Activated CD4-positive, alpha-beta T cell treated with anti-CD3 and anti-CD28 coated beads, Interleukin-2, Interleukin-6, amounts not matched to agents 100 ng/mL and 50 ng/mL, durations not matched to agents 16 hours and 8 hours (primary cell): ENCODE measurements at places on chromosomes 1 and 21.

GRCh38 chr1:169148472-169149252 is 42.2 kb downstream of the ATP1B1 start:
- no peak for DNase-seq

GRCh38 chr21:25862596-25862995 is 127.8 kb downstream of the GABPA start:
- peak; percentile 52 for DNase-seq

- DNase-seq = no peak
Observed at GRCh38 chr21:35868005-35868868, 192.1 kb downstream of the SETD4 start.

DNA sequence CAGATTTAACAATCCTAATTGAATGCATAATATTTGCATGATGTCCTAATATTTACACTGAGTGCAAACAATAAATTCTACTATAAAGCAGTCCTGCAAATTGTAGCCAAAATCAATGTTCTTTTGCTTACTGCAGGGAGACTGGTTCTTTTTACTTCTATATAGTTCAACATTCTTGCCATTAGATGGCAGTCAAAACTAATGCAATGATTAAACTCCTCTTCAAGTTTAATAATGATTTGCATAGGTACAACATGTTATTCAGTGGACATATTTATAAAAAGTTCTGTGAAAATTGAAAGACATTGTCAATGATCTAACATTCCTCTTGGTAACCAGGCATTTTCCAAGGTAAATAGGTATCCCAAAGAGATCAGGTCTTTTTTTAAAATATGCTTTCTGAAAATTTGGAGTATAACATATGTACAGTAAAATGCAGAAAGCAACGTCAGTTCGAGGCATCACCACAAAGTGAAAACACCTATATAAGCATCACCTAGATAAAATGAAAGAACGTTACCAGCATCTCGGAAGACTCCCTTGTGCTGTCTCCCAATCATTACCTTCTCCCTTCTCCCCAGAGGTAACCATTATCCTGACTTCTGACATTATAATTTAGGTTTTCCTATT is 9.8 kb upstream of the FNBP1L start:
- peak; percentile 37 for DNase-seq

DNA sequence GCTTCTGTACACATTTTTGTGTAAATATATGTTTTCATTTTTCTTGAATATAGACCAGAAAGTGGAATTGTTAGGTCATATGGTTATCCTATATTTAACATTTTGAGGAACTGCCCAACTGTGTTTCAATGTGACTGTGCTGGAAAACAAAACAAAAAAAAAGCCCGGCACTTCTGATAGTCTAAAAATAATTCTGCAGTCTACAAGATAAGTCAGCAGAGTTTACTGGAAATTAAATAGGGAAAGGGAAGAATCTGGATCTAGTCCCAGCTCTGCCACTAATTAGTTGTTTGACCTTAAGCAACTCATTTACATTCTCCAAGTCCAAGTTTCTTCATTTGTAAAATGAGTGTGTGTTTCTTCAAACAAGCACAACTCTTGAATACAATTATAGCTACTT is 869.1 kb upstream of the B3GALT2 start:
- no peak for DNase-seq

- no peak for DNase-seq
Observed at GRCh38 chr1:78586572-78586971, 33.7 kb upstream of the IFI44L start.

DNA sequence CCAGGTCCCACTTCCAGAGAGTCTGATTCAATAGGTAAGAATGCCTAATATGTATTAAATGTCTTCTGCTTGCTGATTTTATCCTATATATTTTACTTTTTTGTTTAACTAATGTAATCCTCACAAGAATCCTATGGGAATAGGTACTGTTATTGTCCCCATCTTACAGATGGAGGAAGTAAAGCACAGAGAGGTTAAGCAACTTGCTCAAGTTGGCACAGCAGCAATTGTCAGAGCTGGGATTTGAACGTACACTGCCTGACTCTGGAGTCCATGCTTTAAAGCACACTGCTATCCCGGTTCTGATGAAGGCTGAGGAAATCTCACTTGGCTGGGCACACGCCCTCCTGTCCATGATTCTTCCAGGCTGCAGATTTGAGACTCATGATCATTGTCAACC is 62.8 kb downstream of the IGSF21 start:
- DNase-seq = no peak

GRCh38 chr1:83702356-83702755 is 296.6 kb downstream of the TTLL7 start:
- no peak for DNase-seq

DNA sequence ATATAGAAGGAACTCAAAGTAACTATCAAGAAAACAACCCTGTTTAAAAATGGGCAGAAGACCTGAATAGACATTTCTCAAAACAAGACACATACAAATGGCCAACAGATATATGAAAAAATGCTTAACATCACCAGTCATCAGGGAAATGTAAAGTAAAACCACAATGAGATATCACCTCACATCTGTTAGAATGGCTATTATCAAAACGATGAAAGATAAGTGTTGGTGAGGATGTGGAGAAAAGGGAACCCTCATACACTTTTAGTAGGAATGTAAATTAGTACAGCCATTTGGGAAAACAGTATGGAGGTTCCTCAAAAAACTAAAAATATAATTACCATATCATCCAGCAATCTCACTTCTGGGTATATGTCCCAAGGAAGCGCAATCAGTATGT is 3.0 kb downstream of the CTSS start:
- no peak for DNase-seq

GRCh38 chr1:113042285-113043143 is 30.5 kb upstream of the LRIG2 start:
- peak; percentile 63 for DNase-seq

DNA sequence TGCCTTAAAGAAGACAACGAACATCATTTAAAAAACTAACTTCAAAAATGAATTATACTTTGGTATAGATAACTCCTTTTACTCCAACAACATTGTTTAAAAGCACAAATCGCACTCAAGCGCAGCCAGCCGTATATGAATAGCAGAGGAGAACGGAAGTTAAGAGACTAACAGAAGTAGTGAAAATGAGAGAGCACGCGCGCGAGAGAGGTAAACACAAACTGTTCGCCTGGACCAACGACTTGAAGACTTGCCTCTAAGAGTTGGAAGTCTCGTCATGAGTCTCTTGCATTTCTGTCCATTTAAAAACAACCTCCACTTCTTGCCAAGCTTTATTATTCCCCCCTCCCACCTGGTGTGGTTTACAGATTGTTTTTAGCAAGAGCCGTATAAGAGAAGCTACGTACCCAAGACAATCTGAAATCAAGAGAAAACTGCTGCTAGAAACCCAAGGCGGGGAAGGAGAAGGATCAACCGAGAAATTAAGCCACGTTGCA is 479 bp downstream of the SELENOF start:
- peak; percentile 57 for DNase-seq

DNA sequence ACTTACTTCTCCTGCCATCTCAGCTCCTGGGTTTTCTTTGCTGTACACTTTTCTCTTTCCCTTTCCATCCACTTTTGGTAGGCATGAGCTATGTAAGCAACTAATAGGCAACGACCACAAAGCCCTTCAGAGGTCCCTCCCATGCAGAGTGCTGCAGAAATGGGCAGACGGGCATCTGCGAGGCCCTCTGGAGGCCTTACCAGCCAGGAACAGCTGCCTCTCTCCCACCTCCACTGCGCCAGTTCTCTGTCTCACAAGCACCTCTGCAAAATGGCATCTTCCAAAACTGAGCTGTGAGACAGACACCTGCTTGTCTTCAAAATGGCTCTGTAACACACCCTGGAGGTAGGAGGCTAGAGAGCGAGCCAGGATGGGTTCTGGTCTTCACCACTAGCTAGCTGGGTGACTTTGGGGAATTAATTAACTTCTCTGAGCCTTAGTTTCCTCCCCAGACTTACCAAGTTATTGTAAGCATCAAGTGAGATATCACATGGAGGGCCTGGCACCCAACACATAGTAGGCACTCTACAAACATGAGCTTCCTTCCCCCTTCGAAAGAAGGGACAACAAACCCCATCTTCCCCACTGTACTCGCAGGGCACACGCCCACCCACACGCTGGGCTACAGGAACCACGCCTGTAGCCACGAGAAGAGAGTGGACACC is 62.0 kb downstream of the BCAR3 start:
- no peak for DNase-seq

- peak; percentile 20 for DNase-seq
Observed at GRCh38 chr1:9121496-9122409, 7.1 kb downstream of the GPR157 start.

DNA sequence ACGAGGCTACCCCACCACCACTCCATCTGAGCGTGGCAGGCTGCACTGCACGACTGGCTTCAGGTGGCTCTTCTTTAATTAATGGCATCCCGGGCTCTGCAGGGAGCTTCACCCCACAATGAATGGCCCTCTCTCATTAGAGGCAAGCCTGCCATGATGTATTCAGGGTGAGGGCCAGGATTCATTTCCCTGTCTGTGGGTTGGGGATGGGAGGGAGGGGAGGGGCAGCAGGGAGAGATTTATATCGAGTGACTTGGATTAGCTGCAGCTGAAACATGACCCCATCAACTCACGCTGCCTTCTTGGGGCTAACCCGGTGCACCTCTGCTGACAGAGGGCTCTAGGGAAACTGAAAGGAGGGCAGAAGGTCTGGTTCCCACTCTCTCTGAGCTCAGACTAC is 54.2 kb downstream of the ERI3 start:
- no peak for DNase-seq

DNA sequence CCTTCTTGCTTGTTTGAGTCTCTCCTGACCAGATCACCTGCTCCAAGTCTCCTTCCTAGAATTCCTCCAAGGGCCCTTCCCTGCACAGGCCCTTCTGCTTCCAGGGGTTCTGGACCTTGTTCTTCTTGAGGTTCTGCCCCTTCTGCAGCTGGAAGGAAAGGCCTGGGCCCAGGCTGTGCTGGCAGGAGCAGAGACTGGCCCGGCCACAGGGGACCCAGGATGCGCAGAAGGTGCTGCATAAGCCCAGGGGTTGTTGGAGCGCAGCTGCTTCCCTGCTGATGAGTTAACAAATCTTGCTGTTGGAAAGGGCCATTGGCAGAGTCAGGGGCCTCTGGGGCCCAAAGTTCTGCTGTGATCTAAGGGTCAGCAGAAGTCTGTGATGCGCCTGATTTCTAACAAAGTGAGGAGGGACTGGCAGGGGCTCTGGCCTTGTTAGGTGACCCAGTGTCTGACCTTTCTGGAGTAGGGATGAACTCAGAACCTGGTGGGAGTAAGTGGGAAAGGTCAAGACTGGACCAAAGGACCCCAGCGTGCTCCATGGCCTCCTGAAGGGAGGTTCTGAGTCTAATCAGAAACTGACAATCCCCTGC is 509.8 kb downstream of the PTPRU start:
- DNase-seq = no peak

DNA sequence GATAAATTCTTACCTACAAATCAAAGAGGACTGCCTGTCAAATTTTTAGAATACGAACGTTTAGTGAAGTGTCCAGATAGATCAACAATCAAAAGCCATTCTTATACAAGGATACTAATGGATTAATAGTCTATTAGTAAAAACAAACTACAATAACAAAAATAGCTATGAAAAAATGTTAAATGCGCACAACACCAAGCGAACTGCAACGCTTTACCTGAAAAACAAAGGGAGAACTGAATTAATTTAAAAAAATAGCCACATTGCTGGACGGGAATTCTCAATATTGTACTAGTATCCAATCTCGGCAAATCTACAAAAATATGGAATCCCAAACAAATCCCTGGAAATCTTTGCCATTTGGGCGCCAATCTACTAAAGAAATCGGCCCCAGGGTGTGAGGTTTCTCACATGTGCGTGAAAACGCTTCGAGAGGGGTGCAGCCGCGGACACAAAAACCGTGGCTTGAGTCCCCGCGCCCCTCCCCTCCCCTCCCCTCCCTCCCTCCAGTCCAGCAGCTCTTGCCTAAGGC is 55.6 kb downstream of the TRAF5 start:
- no peak for DNase-seq

GRCh38 chr1:23875382-23875781 is 7.3 kb upstream of the FUCA1 start:
- DNase-seq = no peak

- no peak for DNase-seq
Observed at GRCh38 chr1:158714754-158715153, 5.8 kb downstream of the OR6K3 start.

DNA sequence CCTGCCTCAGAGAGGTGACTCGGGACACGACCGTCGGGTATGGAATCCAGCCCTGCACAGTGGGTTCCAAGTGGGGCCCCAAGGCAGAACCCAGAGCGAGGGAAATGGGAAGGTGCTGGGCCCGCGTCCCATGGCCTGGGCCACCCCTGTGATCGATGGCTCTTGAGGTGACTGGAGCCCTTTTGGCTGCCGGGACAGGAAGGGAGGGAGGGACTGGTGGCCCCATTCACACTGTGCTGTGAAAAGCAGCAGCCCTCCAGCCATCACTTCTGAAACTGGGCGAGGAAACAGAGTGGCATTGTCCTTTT is 110.4 kb upstream of the IFFO2 start:
- DNase-seq = no peak

GRCh38 chr1:52901384-52901783 is 20.2 kb downstream of the ECHDC2 start:
- no peak for DNase-seq
